MM.1S (cell line): ENCODE measurements at places on chromosomes 3 and 15.
A peak's percentile ranks its signal among the peaks of the same experiment; 100 is the strongest.

GRCh38 chr15:65405791-65406423, 16.8 kb downstream of the IGDCC4 start:
- no peak for DNase-seq

DNA sequence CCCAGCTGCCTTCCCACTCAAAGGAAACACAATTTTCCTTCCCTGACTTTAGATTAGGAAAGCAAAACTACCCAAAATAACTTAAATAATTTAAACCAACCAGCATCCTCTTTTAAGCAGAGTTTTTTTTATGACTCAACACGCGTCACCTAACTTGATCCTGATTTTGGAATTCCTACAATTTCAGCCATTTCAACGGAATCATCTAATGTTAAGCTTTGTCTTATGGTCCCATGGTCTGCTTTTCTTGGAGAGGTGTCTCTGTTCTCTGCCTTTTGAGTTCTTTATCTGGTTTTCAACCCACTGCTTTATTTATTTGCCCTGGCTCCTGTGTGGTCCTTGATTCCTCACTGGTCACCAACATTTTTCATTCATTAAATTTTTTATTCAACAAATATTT, 219.2 kb upstream of the ARHGEF26 start:
- no peak for DNase-seq

GRCh38 chr3:39505866-39506742, 38.6 kb downstream of the MOBP start:
- no peak for DNase-seq

- DNase-seq: no peak
Observed at GRCh38 chr3:129598000-129598381, 8.5 kb downstream of the PLXND1 start.

DNA sequence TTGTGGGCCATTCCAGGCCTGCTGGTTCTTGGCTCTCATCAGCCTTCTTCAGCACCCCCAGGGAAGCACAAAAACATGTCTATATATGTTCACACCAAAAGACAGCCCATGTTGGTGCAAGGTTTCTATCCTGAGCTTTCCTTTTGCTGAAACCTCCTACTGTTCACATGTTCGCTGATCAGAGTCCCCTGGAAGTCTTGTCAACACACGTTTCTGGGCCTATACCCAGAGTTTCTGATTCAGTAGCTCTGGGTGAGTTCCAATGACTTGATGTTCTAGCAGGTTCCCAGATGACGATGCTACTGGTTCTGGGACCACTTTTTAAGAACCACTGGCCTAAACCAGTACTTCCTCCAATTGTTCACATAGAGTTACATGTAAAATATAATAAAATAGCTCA, 46.0 kb downstream of the SUCNR1 start:
- DNase-seq: no peak

DNA sequence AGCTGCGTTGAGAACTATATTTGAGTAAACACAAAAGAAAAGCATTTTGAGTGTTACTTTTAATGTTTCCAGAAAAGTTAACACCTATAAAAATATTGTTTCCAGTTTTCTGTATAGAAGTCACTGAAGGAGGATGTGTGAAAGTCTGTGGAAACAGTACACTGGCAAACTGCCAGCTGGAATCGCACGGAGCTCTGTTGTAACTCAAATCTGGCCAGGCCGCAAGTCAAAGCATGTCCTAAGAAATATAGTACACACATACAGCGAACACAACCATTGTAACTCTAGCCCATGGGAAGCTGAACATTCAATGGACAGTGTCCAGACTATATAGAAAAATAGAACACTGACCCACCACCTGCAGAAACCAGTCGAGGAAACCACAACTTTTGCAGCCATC, 657.2 kb downstream of the FHIT start:
- no peak for DNase-seq

GRCh38 chr3:170907637-170908234, 701 bp downstream of the EIF5A2 start:
- DNase-seq: no peak

- no peak for DNase-seq
Observed at GRCh38 chr3:185716436-185717108, 108.3 kb downstream of the IGF2BP2 start.

DNA sequence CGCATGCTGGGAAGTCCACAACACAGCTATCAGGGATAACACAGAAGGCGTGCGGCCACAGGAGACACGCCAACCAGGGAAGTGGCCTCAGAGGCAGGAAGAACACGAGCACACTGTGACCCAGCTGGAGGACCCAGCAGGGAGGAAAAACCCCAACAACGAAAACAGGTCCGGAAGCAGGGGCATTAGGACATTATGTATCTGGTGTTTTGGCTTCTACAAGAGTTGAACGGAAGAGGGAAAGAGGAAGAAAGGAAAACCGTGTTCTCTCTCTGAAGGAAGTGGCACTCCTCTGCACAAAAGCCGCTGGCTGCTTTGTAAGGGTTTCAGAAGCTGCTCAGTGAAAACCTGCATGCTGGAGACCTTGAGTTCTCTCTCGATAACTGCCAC, 61.8 kb downstream of the HACD2 start:
- peak; percentile 21 for DNase-seq

DNA sequence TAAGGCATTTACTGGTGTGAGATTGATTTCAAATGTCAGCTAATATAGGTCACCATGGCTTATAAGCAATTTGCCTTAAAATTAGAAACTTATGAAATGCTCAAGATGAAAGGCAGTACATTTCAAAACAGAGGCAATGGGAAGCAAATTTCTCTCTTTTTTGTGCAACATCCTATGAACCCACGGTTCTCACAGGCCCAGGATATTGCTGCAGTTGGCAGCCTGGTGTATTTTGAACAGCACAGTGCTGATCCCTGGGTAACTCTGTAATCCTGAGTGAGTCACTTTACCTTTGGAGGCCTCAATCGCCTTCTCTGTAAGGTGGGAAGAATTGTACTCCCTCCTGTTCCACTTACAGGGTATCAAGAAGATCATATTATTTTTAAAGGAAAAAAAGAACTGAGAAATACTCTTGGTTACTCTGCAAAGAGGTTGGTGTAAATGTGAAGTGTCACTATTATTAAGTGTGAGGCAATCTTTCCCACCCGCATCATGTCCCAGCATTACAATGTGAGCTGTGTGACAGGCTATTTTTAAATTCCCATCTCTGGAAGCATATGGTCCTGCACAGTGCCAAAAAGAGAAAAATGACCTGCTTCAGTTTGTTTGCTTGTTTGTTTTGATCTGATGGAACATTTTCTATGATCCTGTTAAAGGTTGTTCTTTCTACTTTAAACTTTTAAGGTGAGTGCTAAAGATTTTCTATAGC, 190.1 kb upstream of the LPP start:
- no peak for DNase-seq

DNA sequence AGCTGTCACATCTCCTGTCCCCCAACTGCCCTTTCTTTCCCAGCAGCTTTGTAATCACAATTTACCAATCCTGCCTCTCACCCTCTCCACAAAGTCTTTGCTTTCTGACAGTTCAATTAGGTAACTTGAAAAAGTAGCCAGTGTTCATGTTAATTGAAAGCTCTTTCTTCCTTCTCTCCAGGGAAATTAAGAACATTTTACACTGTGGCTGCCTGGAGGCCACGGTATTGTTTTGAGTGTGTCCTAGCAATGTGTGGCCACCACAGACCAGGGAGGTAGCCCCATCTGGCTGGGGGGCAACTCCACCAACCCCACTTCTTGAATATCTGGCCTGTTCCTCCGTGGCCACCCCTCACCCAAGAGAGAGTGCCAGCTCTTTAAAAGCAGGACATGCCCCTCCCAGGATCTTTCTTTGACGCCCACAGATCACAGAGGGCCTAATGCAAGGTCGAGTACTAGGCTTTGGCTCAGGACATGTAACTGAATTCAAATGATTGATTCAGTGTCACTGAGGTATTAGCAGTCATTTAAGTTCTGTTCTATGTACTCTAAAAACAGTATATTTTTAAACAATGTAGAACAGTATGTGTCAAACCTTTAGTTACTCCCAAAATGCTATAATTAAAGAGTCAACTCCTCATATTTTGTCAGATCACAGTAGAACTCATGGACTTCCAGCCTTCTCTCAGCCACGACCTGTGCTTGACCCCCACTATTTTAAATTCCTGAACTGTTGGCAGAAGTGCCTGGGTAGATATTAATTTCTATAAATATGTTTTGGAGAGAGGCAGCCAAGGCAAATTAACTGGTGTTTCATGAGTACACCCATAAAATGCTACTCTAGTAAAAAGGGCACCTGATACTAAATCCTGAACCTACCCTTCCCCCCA, 164.5 kb downstream of the TNIK start:
- DNase-seq: no peak

DNA sequence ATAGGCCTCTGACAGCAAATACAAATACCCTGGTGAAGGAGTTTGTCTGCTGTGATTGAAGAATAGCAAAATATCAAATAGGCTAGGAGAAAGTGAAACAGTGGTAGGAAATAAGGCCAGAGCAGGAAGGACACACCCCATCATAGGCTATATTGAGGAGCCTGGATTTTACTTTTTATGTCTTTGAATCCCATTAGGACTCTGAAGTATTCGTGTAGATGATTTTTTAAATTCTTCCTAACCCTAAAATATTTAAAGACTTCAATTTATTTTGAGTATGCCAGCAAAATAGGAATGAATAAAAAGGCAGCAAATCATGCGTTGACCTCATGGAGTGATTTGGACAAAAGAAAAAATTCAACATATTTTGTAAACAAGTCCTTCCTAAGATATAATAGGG, 562.8 kb downstream of the NAALADL2 start:
- no peak for DNase-seq

- no peak for DNase-seq
Observed at GRCh38 chr3:196268284-196269163, 19.0 kb downstream of the PCYT1A start.

DNA sequence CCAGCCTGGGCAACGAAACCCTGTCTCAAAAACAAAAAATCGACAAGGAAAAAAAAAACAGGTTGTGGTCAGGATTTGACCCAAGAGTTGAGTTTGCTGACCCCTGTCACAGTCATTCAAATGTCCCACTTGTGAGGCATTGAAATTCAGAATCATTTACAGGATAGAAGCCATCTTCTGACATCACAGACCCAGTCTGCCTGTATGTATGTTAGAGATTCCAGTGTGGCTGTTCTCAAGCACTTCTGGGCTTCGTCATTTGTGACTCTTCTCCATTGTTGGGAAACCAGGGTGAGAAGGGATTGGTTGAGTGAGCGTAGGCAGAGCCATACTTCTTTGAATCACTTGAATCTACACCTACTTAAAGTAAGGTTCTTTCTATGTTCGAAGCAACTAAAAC, 57.1 kb downstream of the LMLN start:
- no peak for DNase-seq

DNA sequence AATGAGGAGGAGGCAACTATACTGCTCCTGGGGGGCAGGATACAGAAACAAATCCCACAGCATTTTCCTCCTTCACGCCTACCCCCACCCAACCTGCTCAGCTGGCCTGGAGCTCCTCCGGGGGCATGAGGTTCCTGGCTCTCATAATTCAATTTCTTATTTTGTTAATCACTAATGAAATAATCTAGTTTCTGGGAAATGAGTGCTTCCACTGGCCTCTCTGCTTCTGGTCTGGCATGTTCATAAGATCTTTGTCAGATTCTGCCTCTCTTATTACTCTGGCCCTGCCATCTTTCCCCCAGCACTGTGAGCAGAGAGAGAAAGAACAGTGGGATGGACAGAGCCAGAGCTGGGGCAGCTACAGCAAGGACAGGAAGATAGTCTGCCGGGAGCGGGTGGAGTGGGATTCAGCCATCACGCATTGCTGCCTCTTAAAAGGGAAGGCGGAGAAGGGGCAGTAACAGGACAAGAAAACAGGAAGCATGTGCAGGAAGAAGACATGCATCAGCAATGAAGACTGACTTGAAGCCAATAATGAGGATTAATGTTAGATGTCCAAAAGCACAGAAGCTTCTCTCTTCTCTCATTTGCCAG, 13.6 kb downstream of the RPAP1 start:
- DNase-seq: no peak

GRCh38 chr15:66269326-66270090, 16.0 kb upstream of the MEGF11 start:
- DNase-seq: no peak

GRCh38 chr3:127900536-127900935, 14.5 kb upstream of the KBTBD12 start:
- no peak for DNase-seq

GRCh38 chr15:33046329-33046728, 148.2 kb downstream of the FMN1 start:
- DNase-seq: no peak

DNA sequence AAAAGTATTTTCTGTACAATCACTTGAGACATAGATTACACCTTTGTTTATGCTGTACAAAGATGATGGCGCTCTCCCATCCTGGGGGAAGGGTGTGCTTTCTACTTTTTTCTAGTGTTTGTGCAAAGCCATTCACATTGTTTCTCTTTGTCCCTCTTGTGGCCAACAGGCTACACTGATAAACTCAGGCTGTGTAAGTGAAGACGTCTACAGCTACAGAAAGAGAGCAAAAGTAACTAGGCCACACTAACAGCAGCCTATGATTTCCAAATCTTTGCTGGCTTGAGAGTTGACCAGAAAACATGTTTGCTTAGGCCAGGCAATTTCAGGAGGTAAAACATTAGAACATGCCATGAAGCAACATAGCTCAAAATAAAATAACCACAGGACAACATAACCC, 75.1 kb downstream of the FOXB1 start:
- DNase-seq: no peak

DNA sequence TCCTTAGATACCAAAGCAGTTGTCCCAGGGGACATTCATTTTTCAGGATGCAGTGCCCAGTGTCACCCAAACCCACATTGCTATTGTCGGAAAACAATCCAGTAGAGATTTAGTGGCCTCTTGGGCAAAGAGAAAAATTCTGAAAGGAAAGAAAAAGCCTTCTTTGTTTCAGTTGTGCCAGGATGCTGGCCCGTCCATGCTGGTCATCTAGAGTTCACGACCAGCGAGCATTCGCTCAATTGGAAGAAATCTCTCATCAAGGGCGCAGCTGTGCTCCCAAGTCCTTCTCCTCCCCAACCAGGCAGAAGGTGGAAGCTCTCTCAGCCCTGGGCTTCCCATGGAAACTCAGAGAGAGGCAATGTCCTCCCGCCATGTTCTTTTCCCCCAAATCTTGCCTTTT, 123.7 kb downstream of the MTHFS start:
- no peak for DNase-seq

DNA sequence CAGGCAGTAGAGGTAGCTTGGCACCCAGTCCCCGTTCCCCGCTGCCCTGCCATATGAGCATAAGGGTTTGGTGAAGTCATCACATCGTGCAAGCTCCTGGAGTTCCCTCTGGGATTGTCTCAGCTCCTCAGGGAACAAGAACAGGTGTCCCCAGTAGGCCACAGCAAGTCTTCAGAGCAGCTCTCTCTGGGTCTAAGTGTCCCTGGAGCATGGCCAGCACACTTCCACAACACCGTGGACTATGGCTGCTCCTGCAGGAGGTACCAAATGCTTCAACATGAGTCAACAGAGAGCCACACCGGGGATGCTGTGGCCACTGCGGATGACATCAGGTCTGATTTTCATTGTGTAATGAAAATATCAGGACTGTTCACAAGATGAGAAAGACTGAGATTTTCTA, 23.1 kb downstream of the ABHD6 start:
- no peak for DNase-seq

GRCh38 chr15:68526269-68526668, 52.5 kb upstream of the CORO2B start:
- DNase-seq: no peak

GRCh38 chr15:44971036-44971435, 14.5 kb downstream of the TERB2 start:
- DNase-seq: no peak
